ENCODE measurements at places on chromosomes 4 and X.

GRCh38 chr4:105088110-105088879 lies 58.4 kb upstream of the TET2 start:
- DNase-seq: peak; percentile 62

- DNase-seq: no peak
Measured at GRCh38 chr4:38279650-38280322, 319.6 kb downstream of the PTTG2 start.

GRCh38 chrX:10278716-10279115 lies 121.9 kb downstream of the CLCN4 start:
- no peak for DNase-seq

- no peak for DNase-seq
Measured at GRCh38 chr4:70994069-70994366, 569 bp downstream of the DCK start.

- DNase-seq: no peak
Measured at GRCh38 chr4:169933531-169933930, 92.7 kb downstream of the MFAP3L start.

DNA sequence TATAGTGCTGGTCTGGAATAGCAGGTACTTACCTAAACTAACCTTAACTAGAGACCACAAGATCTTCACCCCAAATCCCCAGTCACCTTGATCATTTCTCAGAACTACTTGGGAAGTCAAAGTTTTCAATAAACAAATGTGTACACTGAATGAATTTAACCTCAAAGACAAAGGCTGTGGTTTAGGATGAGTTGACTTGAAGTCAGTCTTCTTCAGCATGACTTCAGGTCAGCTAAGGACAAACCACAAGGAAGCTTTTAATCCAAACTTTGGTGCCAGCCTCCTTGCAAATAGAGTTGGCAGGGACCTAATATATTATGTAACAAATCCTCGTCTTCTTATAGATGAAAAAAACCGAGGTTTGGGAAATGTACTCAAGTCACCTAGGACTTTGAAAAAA lies 21.2 kb upstream of the VCX2 start:
- no peak for DNase-seq

GRCh38 chrX:28205905-28206304 lies 224.7 kb upstream of the DCAF8L1 start:
- DNase-seq: no peak

DNA sequence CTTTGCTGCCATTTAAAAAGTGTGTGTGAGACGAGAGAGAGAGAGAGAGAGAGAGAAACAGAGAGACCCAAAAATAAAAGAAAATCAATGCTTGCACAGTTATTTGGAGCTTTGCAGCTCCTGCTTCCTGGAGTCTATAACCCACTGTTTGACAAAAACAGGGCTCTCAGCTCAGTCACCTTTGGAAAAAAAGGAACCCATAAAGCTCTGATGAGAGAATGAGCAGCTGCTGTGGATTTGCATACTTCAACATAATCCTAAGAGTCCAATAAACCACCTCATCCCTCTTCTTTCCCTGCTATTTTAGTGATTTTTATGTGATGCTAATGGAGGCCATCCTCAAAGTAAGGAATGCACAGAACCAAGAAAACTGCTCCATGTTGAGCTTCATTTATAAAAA lies 50.3 kb downstream of the USP26 start:
- no peak for DNase-seq

GRCh38 chr4:4555916-4556315 lies 14.1 kb upstream of the STX18 start:
- DNase-seq: no peak

DNA sequence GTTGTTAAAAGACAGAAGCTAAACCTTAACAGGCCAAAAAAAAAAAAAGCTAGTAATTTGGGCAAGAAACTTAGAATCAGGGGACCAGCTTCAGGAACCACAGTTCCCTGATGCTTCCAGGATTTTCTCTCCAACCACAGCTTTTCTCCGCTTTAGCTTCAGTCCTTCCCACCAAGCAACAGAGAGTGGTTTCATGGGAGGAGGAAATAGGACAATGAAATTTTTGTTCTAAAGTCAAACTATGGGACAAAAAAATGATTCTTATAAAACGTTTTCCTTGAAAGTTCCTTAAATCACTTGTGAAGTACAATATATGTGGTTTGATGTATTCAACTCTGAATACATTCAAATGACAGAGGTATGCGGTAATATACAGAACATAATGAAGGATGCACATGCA lies 71.0 kb upstream of the DHX15 start:
- DNase-seq: no peak

- DNase-seq: no peak
Measured at GRCh38 chr4:186684889-186685309, 38.8 kb downstream of the FAT1 start.

DNA sequence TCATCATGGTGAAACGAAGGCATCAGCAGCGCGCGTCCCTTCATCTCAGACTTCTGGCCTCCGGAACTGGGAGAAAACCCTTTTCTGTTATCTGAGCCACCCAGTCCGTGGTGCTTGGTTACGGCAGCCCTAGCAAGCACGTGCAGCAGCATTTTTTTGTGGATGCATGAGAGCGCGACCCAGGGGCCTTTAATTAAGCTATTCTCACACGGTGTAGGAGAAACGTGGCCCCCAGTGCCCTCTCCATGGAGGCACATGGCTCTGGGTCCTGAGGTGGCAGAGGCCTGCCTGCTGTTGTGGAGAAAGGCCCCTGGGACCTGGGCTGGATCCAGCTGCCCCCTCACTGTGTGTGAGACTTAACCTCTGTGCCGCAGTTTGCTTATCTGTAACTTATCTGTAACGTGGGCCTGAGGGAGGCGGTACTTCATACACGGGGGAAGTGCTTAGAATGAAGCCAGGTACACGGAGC lies 9.5 kb downstream of the CLCN4 start:
- no peak for DNase-seq

GRCh38 chrX:10158279-10159144 lies 1.7 kb downstream of the CLCN4 start:
- DNase-seq: no peak

DNA sequence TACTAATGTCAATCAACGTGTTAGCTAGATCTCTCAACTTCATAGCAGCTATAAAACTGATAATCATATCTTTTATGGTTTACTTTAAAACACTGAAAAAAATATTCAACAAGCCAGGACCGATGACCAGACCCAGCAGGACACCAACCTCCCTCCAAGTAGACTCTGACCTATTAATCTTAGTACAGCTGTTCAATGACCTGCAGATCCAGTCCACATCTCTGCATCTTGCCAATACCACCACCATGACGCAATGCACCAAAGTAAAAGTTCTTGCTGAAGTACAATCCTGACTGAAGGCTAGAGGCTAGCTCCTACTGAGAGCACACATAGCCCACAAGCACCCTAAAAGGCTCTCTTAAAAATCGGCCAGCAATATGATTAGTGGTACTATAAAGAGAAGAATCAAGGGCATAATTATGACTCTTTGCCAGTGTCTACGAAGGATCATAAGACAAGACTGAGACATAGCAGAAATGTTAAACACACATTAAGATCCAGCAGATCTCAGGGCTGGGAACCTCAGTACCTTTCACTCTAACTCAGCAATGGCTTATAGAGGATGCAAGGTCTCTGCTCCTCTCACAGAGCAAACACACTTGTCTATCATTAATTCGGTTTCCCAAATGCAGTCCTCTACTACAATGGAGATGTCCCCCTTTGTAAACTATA lies 7.6 kb downstream of the MED14 start:
- DNase-seq: no peak

DNA sequence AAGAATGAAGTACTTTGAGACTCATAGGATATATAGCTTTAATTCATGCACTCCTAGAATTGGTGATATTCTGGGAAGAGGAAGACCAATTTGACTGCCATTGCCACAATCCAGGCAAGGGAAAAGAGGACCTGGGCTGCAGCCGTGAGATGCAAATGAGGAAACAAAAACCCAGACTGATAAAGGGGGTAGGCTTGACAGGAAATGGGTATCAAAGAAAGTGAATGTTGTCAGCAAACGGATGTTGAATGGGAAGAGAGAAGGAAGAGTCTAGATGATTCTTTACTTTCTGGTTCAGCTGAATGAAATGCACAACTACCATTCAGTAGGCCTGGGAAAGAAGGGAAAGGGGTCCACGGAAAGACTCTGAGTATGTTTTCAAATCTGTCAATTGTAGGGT lies 17.1 kb upstream of the ARHGEF6 start:
- no peak for DNase-seq
